ENCODE measurements at places on chromosomes 4 and X.

GRCh38 chr4:47718696-47719095, 119.2 kb downstream of the CORIN start:
- no peak for DNase-seq

DNA sequence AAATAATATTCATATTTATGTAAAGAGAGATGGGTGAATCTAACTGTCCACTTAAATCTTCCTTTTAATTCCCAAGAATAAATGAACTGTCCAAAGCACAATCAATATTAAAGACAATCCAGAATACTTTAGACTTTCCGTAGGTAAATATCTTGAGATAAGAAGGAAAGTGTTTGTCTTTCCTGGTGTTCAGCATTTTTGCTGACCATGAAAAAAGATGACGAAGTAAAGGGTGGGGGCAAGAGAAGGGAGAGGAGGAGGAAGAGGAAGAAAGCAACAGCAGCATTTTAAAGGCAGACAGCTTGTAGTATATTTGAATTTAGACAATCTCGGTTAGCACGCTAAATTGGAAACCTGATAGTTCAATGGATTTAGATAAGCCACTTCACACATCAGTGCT, 498.2 kb downstream of the KCNIP4 start:
- no peak for DNase-seq

DNA sequence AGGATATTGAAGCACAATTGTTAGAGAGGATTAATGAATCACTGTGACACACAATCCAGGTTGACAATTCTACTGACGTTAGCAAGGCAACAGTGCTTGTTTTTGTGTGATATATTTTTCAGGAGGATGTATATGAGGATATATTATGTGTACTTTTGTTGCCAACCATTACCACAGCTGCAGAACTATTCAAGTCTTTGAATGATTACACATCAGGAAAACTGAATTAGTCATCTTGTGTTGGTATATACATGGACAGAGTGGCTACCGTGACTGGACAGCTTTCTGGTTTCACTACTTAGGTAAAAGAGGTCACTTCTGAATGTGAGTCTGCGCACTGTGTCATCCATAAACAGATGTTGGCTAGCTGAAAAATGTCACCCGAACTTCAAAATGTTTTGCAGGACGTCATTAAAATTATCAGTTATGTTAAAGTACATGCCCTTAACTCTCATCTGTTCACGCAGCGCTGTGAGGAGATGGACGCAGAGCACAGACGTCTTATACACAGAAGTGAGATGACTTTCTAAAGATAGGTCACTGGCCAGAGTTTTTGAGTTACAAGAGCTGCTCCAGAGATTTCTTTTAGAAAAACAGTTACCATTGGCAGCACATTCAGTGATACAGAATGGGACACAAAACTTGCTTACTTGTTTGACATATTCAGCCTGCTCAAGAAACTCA, 69.0 kb downstream of the MRPL1 start:
- DNase-seq: peak; percentile 13

GRCh38 chr4:120960656-120961267, 38.2 kb upstream of the PRDM5 start:
- DNase-seq: no peak

DNA sequence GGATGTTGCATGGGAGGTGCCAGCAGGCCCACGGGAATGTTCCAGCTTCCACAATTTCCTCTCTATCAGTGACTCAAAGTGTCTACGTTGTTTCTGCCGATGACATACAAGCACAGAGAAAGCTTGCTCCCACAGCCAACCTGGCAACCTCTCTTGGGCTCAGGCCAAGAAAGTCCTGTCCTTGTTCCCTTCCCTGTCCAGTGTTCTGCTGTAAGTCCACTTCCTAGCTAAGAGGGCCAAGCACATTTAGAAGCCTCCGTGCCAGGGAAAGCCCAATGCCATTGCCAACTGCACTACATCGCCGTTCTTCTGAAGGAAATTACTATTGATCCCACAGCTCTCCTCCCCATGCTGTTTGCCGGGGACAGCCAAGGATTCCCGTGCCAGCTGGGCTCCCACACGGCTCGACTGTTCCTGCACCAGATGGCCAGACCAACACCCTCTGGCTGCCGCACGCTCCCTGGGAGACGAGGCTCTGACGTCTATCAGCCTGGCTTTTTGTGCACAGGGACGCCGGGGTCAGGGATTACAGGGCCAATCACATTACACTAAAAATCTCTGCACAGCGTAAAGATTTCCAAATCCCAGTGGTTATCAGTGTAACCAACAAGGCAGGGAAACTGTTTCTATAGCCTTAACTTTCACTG, 284.0 kb downstream of the BCOR start:
- DNase-seq: no peak

- no peak for DNase-seq
Observed at GRCh38 chr4:14650127-14650526, 352.2 kb upstream of the CPEB2 start.

GRCh38 chr4:146640465-146641061, 1.9 kb downstream of the POU4F2 start:
- DNase-seq: no peak

GRCh38 chrX:101383679-101384205, 2.2 kb downstream of the BTK start:
- no peak for DNase-seq

DNA sequence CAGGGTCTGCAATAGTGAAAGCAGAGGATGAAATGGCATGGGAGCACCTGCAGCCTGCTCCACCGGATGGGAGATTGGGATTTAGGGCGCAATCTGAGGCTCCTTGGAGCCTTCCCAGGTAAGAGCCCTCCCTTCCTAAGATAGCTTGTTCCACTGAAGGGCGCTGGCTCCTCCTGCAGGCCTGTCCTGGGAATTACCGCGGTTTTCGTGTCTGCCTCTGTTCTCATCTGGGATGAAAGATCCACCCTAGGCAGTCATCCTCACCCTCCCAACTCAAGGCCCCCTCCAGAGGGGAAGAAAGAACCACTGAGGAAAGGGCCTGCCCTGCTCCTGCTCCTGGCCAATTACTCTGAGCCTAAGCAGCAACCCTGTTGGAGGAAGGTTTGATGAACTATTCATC, 547.5 kb downstream of the SMARCA1 start:
- DNase-seq: no peak

DNA sequence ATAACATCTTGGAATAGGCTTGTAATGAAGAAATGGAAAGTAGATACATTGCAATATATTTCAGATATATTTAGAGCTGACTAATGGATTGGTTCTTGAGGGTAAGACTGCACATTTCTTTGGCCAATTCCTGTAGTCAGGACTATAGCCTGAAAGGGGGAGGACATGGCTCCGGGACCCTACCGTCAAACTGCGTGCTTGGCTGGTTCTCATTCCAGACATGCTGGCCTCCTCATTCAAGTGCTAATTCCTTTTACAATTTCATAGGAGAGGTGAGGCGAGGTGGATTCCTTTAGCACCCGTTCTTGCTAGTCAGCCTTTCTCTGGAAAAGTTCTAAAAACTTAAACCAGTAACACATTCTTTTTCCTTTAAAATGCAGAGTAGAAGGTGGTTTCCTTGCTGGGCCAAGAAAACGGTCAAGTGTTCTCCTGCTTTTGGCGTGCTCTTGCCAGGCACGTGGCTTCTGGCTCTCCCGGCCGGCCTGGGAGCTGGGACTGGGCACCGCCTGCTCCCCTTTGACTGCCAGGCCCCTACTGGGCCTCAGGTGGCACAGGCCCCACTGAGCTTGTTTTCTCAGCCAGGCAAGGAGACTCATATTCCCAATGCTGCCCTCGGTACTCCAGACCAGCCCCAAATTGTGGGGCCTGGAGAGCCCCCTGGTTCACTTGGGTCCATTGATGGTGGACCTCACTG, 167.2 kb downstream of the STK32B start:
- DNase-seq: no peak

DNA sequence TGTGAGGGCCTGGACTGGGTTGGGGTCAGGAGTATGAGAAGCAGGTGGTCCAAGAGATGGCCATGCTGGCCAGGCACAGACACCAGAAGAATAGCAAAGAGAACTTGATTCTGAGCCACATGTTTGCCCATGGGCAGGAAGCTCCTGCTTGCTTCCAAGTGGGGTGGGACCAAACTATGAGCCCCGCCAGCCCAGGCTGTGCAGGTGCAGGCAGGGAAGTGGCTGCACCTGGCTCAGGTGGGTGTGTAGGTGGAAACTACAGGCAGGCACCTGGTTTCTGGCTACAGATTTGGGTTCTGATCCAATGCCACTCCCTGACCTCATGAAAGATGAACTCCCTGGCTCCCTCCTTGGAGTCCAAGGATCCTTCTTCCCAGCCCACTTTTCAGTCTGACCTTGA, 207.9 kb upstream of the KLF3 start:
- DNase-seq: no peak

- DNase-seq: no peak
Observed at GRCh38 chr4:43233321-43233720, 340.8 kb downstream of the GRXCR1 start.

DNA sequence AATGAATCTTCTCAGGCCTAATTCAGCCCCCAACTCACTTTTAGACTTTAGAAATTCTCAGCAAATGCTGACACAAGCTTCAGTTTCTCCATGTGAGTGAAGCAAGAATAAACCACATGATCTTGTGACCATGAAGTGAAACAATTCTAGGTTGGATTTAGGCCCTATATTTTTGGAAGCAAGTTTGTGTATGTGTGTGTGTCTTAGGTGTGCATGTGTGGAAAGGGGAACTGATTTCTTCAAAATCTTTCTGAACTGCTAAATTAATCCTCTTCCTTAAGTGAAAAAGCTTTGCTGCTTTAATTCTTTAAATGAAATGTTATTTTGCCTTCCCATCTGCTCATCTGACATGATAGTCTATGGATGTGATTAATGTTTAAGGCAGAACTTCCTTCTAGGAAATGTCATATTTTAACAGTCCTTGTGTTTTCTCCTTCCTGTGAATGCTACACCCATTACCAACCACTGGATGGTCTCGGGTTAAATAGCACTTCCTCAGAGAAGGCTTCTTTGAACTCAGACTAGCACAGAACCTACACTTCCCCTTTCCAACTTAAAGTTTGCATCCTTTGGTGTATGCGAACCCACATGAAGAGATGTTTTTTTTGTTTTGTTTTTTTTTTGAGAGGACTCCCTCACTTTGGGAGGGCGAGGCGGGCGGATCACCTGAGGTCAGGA, 1.2 kb upstream of the TMEM144 start:
- no peak for DNase-seq

DNA sequence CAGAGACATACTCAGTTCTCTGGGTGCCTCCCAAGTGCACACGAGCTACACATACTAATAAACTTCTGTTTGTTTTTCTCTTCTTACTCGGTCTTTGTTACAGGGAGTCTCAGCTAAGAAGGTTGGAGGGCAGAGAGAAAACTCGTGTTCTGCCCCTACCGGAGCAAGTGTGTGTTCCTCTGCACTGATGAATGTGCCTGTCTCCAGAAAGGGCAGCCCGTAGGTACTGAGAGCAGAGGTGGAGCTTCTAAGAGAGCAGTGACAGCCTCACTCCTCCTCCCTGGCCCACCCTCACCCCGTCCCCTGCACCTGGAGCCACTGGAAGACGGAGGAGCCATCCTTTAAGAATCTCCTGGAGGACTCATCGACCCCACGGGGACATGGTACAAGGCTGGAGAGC, 67.6 kb downstream of the MTNR1A start:
- no peak for DNase-seq

DNA sequence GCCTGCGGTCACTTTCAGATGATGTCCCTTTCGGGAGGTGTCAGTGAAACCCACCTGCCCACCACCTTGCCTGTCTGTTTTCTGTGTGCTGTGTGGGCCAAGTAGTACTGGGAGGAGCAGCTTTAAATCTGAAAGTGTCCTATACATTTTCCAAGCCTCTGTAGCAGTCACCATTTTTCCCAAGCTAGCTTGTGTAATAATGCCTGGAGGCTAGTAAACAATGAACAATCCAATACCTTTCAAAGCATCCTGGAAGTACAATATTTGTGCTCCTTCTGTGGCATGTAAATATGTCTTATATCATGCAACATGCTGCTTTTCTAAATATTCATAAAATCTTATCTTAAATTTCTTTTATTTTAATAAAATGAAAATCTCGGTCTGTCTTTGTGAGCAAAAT, 111.6 kb upstream of the C1GALT1C1 start:
- no peak for DNase-seq

DNA sequence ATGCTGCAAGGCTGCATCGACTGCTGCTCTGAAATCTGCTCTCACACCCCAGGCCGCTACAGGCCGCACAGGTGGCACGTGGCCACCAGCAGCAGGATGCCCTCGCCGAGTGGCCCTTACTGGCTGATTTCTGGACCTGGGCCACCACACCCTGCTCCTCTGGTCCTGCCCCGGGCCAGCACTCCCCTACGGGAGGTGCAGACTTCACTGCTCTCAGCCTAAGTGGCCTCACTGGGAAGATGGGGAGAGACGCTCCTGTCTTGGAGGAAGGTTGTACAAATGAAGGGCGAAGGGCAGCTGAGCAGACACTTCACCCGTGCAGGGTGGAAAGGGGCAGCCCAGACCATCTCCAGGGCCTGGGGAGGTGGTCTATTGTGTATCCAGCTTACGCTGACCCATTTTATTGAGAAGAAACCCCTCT, 72.5 kb downstream of the ACOX3 start:
- no peak for DNase-seq

DNA sequence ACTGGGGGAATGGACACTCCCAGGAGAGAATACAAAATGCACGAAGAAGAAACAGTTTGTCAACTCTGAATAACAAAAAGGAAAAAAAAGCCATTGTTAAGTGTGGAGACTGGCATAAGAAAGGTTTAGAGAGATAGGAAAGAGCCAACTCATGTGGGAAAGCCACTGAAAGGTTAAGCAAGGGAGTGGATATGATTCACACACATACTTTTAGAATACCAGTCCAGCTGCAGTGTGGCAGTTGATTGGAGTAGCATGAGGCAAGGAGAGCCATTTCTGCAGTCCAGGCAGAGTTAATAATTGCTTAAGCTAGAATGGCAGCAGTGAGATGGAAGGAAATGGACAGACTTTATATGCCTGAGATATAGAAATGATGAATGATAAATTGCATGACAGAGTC, 36.9 kb upstream of the ADAD1 start:
- DNase-seq: peak; percentile 77

GRCh38 chr4:94469221-94469784, 17.6 kb downstream of the PDLIM5 start:
- no peak for DNase-seq

DNA sequence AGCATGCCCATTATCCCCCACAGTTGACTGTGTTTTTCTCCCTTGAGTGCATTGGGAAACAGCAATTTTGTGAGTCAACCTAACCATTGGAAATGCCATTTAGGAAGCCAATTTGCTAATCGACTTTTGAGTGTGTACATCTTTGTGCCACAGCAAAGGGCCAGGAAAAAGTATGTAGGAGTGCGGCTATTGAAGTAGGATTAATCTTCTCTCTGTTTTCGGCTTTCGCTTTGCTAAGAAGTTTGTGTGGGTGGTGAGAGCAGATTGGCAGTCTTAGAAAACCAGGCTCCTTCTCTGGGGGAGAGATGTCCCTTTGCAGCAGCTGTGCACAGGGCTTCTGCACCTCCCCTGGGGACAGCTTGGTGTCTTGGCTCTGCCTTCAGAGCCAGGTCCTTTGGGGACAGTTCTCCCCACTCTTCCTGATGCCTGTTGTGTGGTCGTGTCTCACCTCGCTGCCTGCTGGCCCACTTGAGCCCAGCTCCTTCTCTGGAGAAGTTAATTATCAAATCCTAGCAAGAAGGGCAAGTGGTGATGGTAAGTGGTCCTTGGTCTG, 74.5 kb downstream of the GEMIN8 start:
- no peak for DNase-seq

- DNase-seq: no peak
Observed at GRCh38 chr4:6687947-6688878, 5.5 kb upstream of the S100P start.

- DNase-seq: no peak
Observed at GRCh38 chr4:4870576-4871241, 11.2 kb downstream of the MSX1 start.

GRCh38 chrX:30521440-30522182, 56.0 kb downstream of the TASL start:
- DNase-seq: peak; percentile 43

- DNase-seq: no peak
Observed at GRCh38 chrX:18101087-18101486, 119.6 kb downstream of the BEND2 start.

Data from GM04503 (cell line).